ENCODE measurements at places on chromosomes 5 and 9.

DNA sequence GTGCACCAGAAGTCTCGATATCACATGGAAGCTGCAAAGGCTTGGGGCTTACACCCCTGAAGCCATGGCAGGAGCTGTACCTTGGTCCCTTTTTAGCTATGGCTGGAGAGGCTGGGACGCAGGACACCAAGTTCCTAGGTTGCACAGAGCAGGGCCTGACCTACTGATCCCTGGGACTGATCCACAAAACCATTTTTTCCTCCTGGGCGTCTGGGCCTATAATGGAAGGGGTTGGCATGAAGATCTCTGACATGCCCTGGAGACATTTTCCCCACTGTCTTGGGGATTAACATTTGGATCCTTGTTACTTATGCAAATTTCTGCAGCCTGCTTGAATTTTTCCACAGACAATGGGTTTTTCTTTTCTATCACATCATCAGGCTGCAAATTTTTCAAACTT lies 286.7 kb upstream of the PTPRD start:
- DNase-seq, result no peak

DNA sequence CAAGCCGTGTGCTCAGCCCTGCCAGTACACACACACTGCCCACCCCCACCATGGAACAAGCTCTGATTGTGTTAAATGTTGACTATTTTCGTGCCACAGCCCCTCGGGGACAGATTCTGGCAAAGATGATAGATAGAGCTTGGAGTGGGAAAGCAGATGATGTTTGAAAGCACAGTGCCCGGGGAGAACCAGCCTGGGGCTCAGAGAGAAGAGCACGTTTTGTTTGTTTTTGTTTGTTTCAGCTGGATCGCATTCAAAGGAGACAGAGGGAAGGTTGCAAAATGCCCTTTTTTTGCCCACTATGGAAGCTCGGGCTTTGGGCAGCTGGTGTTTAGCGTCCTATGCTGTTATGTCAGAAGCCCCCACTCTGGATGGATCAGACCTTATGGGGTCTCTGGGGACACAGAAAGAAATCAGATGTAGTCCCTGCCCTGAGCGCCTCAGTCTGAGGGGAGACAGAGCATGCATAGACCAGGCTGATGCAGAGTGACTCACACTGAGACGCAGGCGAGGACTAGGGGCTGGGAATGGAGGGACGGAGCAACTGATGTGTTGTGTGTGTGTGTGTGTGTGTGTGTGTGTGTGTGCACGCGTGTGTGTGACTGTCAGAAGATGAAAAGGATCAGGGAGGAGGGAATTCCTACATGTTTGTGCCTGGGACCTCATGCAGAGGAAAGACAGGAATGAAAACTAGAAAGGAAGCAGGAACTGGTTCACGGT lies 229.7 kb downstream of the MELK start:
- no peak for DNase-seq

GRCh38 chr5:142831009-142831383 lies 60.8 kb downstream of the ARHGAP26 start:
- no peak for DNase-seq

- no peak for DNase-seq
These were observed 1.1 kb downstream of the EPB41L4B start for GRCh38 chr9:109319626-109320241.

GRCh38 chr5:13498279-13498678 lies 446.2 kb downstream of the DNAH5 start:
- DNase-seq, result no peak

DNA sequence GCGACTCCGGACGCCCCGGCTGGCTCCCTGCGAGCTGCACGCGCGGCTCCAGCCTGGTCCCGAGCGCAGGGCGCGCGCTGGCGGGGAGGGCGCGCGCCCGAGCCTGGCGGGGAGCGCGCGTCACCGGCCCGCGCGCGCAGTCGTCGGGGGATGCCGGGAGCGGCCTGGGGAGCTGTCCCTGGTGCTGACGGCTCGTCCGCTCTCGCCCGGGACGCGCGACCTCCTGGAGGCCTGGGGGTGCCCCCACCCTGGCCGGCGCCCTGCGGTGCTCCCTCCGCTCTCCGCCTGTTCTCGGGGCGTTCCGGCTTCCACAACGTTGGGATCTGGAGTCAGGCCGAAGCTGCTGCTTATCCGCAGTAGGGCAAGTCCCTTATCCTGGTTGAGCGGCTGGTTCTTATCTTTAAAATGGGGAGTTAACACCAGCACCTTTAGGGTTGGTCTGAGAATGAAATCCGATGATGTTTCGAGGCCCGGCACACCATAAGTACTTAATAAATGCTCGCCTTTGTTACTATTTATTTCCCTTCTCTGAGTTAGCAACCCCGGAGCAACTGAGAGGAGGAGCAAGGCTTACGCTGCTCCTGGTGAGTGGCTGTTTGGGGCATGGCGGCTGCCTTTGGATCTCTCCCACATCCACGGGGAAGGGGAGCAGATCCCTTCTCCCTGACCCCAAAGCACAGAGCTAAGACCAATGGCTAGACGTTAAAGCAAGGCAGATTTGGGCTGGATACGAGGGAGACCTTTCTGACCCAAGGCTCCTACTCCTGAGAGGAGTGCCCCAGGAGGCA lies at the start of gene FAM163B:
Gene FAM163B (minus strand): TSS at position 79 of the 788 bp plus-strand sequence. CDS start 29,166 bp downstream, outside the sequence.
- DNase-seq, result no peak

DNA sequence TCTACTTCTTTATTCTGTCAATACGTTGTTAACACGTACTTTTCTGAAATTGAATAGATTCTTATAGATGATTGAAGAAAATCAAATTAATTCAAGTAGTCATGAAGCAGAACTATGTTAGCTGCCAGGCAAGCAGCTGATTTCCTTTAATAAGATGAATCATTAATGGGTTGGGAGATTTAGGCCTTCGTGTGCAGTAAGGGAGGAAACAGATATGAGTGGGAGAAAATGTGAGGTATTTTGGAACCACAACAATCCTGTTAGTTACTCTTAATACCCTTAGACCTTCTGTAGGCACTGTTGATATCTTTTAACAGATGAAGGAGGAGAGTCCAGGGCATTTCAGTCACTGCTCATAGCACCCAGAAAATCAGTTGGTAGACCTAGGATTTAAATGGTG lies 121.0 kb downstream of the AOPEP start:
- no peak for DNase-seq

- DNase-seq, result no peak
These were observed 332.6 kb upstream of the PDE4D start for GRCh38 chr5:60226128-60226527.

DNA sequence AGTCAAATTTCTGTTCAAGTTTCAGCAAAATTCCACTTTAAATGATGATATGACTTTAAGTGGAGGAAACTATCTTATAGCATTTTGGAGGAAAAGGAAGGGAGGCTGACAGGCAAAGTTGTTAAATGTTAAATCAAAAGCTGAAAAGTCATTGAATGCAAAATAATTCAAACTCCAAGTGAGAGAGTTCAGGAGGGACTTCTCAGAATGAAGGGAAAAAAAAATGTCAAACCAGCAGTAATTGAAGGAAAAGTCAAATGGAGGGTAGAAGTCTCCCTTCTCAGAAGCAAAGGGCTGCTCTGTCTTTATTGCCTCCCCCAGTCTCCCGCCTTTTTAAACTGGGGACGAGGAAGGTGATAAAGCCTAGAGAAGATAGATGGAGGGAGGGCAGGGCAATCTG lies 134.8 kb downstream of the CMYA5 start:
- DNase-seq, result no peak

- no peak for DNase-seq
These were observed 346.9 kb downstream of the DEPDC1B start for GRCh38 chr5:60352992-60353599.

All from activated CD8-positive, alpha-beta memory T cell treated with anti-CD3 and anti-CD28 coated beads for 4 hours (primary cell).